Adipocyte (in vitro differentiated cells): ENCODE measurements at places on chromosomes 7 and 10.

DNA sequence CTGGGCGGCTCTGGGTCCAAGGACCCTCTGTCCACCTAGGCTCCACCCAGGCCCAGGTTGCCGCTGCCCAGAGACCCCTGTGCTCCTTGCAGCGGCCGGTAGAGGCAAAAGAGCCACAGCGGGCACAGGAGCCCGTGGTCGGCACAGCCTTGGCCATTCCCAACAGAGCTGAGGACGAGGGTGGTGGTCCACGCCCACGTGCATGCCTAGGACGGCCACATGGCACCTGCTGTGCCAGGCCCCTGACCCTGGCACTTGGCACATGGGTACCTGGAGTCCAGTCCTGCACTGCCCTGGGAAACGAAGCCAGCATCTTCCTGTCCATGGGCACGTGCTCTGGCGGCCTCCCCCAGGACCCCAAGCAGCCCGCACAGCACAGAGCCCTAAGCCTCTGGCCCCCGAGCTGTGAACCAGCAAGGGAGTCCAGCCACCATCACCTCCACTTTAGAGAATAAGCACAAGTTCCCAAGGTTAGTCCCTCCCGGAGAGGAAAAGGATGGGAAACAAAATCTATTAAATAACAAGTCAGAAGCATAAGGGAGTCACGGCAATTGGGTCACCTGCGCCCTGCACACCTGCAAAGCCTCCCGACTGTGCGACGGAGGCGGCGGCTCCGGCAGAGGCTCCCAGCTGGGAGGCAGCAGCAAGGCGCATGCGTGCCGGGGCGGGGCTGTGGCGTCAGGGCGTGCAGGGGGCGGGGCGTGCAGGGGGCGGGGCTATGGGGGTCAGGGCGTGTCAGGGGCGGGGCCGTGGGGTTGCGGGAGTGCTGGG lies 59.1 kb downstream of the STK32C start:
- peak; percentile 69 for DNase-seq

GRCh38 chr10:44995914-44996669 lies 4.6 kb upstream of the ZNF22 start:
- DNase-seq, result peak; percentile 73

DNA sequence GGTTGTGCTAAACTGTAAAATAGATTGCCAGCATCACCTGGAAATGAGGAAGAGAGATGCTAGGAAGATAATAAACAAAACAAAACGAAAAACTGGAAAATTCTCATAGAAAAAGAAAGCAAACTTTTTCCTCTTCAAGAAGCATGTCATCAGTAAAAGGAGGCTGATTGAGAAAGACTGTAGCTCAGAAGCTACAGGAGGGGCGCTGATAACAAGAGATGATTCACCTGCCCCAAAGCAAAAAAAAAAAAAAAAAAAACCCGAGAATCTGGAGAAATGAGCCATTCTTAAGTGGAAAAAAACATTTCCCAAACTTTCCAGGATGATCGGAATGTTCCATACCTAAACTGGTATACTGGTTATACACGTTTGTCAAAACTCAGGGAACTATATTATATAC lies 130.5 kb upstream of the C1QL3 start:
- peak; percentile 9 for DNase-seq

DNA sequence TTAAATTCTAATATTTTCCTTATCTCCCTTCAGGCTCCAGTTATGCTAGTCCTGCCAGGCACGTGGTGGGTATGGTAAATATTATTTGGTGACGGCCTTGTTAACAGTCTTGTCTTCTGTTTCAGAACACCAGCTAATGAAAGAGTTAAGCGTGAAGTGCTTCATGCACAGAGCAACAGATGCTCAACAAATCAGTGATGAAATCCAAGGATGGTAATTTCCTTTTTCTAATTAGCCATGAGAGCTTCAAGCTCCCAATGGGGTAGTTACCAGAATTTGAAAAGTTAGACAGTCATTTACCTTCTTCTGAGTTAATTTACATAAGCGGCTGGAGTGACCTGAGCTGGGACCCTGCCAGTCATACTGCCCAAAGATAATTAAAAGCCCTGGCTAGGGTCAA lies 1.9 kb upstream of the OTUD1 start:
- DNase-seq, result no peak

DNA sequence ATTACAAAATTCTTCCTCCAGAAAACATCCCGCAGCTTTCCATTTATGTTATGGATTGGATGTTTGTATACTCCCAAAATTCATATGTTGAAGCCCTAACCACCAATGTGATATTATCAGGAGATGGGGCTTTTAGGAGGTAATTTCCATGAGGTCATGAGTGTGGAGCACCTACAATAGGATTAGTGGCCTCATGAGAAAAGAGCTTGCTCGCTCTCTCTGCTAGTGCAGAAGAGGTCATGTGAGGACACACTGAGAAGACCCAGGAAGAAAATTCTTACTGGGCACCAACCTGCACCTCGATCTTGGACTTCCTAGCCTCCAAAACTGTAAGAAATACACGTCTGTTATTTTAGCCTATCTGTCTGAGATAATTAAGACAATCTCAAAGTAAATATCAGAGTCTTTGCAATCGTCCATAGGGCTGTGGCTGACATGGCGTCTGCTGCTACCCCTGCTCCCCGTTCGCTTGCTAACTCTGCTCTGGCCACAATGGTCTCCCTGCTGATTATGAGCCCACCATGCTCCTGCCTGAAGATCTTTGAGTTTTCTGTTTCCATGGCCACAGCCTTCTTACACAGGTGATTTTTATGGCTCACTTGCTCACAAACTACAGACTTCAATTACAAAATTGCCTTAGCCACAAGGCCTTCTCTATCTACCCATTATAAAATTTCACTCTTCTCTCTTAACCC lies 333.3 kb downstream of the CACNA2D1 start:
- no peak for DNase-seq

- DNase-seq, result no peak
These were observed 7.4 kb downstream of the INPP5A start for GRCh38 chr10:132544744-132545658.

GRCh38 chr10:11213137-11213536 lies 195.5 kb downstream of the CELF2 start:
- no peak for DNase-seq

GRCh38 chr10:26733750-26734568 lies 36.5 kb downstream of the PDSS1 start:
- no peak for DNase-seq

GRCh38 chr10:26543567-26544306 lies 105.6 kb downstream of the APBB1IP start:
- DNase-seq, result no peak

- no peak for DNase-seq
These were observed 9.7 kb upstream of the TNKS2 start for GRCh38 chr10:91788527-91788926.

GRCh38 chr7:115933471-115933870 lies 97.1 kb downstream of the TFEC start:
- DNase-seq, result peak; percentile 85

GRCh38 chr10:46520381-46520780 lies 36.1 kb downstream of the GPRIN2 start:
- no peak for DNase-seq

- DNase-seq, result no peak
These were observed 33.6 kb downstream of the C7orf25 start for GRCh38 chr7:42878303-42878702.

DNA sequence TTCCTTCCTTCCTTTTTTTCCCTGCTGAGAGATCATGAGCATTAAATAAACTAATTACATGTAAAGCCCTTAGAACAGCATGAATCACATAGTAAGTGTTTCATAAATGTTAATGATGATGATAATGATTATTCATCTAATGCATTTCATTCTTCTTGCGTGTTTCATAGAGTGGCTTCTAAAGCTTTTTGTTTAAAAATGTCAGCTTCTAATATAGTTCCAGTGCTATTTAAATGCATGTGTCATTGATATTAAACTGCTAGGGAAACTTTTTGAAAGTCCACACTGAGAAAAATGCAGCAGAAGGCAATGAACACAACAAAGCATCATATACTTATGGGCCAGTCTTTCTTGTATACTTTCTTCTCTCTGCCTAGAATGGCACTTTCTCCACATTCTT lies 894.8 kb downstream of the REEP3 start:
- DNase-seq, result no peak

GRCh38 chr10:85614566-85614965 lies 752.0 kb downstream of the GRID1 start:
- DNase-seq, result no peak

DNA sequence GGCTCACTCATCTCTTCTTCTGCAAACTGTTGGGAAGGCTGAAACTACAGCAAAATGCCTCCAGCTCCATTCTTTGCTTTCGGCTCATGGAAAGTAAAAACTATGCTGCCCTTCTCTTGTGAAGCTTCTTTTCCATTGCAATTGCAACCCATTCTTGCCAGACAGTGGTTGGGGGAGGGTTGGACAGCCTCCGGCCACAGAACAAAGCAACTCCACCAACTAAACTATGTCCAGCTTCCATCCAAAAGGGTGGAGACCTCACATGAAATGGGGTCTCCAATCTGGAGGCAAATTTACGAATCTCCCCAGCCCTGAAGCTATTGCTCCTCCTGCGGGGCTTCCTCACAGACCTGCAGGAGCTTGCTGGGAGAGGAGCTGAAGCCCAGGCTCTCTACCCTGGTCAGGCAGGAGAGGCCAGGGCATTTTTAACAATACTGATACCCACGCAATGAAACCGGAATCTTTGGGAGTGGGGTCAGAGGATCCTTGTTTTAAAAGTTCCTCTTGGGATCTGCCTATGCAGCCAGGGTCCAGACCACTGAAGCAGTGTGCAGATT lies 549 bp downstream of the GPNMB start:
- DNase-seq, result no peak

DNA sequence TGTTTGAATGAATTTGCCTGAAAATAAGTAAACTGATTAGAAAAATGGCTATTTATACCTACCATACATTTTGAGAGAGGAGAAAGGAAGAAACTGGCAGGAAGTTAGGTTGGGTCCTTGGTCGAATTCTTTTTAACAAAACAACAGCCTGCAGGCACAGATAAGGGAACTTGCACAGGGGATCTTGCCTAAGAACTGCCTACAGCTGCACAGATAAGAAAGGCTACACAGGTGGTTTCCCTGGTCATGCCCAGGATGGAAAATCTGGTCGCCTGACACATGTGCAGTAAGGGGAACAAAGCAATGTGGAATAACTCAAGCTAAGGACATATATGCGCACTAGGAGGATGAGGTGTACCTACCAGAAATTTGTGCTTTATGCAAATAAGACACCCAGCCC lies 732.1 kb upstream of the POT1 start:
- no peak for DNase-seq

- DNase-seq, result no peak
These were observed 135.3 kb upstream of the FAM3C start for GRCh38 chr7:121531175-121532070.

GRCh38 chr7:55252386-55252785 lies 112.8 kb upstream of the LANCL2 start:
- DNase-seq, result no peak

DNA sequence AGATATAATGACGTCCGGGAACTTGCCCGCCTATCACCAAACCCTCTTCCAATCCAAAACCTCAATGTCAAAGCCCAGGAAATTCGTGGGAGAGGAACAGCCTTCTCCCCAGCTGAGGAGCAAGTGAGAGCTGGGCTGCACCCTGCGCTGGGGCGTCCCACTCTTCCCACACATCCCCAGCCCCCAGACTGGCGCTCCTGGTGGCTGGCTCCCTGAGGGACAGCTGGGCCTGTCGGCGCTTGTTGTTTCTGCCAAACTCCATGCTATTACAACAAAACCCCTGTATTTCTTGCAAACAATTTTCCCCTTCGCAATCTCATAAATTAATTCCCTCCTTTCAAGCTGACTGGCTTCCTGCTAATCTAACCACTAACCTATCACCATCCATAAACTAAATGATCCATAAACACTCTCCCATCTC lies 53.0 kb downstream of the GRID1 start:
- DNase-seq, result no peak

GRCh38 chr10:77526868-77527617 lies 110.6 kb downstream of the KCNMA1 start:
- no peak for DNase-seq

- no peak for DNase-seq
These were observed 84.9 kb upstream of the GATA3 start for GRCh38 chr10:7969623-7970022.

DNA sequence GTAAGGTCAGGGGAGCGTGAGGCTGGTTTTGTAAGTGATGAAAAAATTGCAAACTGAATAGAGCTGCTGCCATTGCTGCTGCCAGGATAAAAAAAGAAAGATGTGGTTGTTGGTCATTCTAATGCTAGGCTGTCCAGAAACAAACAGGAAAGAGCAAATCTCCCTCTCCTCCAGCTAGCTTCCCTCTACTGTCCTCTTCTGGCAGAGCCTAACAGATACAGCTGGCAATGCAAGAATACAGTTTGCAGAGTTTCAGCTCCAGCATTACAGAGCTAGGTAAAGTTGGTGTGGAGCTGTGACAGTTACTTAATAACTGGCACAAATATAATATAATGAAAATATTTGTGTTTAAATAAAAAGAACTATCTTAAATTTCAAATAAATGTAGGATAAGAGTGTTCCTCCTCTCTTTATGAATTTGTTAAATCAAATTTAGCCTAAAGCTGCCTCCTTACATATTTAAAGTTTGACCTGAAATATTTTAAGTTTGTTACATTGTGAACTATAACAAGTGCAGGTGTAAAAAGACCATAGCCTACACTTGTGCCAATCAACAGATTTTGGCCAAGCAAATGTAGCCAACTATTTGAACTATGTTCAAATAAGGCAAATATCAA lies 407.7 kb downstream of the SH2D4B start:
- DNase-seq, result no peak

DNA sequence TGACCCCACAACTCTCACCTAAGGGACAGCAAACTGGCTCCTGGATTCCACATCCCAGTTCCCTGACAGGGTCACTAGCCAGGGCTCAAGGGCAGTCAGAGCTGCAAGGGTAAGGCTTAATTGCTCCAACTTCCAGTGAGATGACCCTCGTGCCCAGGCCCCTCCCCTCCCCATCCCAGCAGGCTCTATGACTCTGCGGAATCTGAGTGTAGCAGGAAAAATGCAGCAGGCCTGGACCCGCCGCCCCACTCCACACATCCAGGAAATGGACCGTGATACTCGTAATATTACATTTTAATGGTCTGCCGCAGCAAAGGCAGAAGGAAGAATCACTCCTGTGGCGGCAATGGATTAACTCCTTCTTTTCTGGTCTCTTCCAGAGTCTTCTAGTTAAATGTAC lies 91.7 kb upstream of the CHST15 start:
- DNase-seq, result no peak

GRCh38 chr7:121272676-121273075 lies 56.1 kb upstream of the WNT16 start:
- no peak for DNase-seq

GRCh38 chr10:17657103-17657500 lies 13.2 kb downstream of the STAM start:
- no peak for DNase-seq
